Neuronal stem cell (in vitro differentiated cells): ENCODE measurements at places on chromosomes 12 and 14.

DNA sequence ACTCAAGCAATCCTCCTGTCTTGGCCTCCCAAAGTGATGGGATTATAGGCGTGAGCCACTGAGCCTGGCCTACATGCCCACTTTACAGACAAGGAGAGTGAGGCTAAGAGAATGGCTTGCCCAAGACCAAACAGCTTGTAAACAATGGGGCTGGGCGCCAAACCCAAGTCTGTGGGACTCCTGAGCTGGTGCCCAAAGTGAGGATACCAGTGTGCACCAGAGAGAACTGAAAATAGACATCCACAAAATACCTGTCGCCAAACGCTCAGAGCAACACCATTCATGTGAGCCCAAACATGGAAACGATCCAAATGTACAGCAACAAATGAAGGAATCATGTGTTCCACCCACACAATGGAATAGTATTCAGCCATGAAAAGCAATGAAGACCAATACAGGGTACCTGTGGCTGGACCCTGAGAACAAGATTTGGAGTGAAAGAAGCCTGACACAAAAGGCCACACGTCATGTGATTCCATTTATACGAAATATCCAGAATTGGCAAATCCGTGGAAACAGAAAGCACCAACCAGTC is 38.2 kb downstream of the CCNK start:
- H3K4me3 ChIP-seq, result no peak overlapping the region
- no peak for DNase-seq
- H3K4me1 ChIP-seq, result peaks cover 32% of the 10 kb centered on the region

DNA sequence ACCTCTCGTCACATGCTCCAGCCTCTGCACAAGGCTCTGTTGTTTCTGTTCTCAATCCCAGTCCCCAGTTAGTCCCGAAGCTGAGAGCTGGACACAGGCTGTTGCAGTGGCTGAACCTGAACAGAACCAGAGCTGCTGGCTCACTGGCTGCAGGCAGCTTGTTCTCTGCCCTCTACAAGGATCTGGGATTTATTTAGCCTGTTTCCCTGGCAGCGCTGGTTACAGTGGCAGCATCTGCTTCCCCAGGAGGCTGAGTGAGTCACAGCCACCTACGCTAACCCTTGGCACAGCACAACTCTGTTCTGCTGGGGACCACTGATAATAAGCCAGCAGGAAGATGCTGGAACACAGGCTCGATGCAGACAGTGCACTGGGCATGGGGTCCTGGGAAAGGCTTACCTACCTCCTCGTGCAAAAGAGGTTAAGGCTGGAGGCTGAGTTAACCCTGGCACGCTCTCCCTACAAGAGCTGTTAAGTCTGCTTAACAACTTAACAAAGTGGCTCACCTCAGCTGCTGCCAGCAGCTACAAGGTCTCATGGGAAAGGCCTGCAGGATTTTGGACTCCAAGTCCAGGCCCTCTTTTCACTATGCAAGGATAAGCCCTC is 299.6 kb downstream of the PCNX1 start:
- DNase-seq, result no peak
- no peak overlapping the region for H3K4me3 ChIP-seq
- no peaks in the 10 kb centered on the region for H3K36me3 ChIP-seq
- H3K27me3 ChIP-seq, result no peaks in the 10 kb centered on the region

GRCh38 chr12:27255806-27256205 is 11.7 kb downstream of the STK38L start:
- H3K4me3 ChIP-seq, result no peak overlapping the region
- DNase-seq, result no peak
- H3K36me3 ChIP-seq, result peaks cover 4% of the 10 kb centered on the region
- no peak overlapping the region for H3K27ac ChIP-seq

DNA sequence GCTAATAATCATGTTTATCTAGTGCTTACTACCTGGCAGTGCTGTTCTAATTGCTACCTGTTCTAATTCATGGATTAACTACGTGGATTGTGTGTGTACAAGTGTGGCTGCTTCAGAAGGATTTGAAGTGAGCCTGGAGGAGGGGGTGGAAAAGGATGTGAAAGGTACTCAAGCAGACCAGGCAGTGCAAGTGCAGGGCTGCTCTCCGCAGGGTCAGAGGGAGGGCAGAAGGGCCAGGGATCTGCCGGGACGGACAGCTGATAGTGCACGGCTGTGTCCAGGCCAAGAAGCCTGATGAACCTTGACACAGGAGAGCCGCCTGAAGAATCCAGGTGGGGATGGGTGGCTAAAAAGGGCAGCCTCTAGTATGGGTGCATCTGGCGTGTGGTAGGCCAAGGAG is 28.5 kb downstream of the PIWIL1 start:
- no peak for DNase-seq
- no peaks in the 10 kb centered on the region for H3K4me1 ChIP-seq
- no peaks in the 10 kb centered on the region for H3K36me3 ChIP-seq
- no peak overlapping the region for H3K27ac ChIP-seq
- H3K4me3 ChIP-seq, result no peak overlapping the region

DNA sequence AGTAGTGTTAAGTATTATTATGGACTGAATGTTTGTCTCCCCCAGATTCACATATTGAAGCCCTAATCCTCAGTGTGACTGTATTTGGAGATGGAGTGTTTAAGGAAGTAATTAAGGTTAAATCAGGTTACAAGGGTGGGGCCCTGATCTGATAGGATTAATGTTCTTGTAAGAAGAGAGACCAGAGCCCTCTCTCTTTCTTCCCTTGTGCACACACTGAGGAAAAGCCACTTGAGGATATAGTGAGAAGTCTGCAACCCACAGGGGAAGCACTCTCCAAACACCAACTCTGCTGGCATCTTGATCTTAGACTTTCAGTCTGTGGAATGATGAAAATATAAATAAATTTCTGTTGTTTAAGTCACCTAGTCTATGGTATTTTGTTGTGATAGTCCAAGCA is 2.2 kb upstream of the KLRG1 start:
- no peak overlapping the region for H3K27ac ChIP-seq
- no peaks in the 10 kb centered on the region for H3K36me3 ChIP-seq
- no peaks in the 10 kb centered on the region for H3K4me1 ChIP-seq
- no peaks in the 10 kb centered on the region for H3K27me3 ChIP-seq
- DNase-seq, result no peak

- H3K4me3 ChIP-seq, result no peak overlapping the region
- DNase-seq, result no peak
- peaks cover 5% of the 10 kb centered on the region for H3K27me3 ChIP-seq
- peaks cover 24% of the 10 kb centered on the region for H3K4me1 ChIP-seq
- peak overlapping the region; percentile 26 for H3K27ac ChIP-seq
These were observed 5.2 kb downstream of the IRF2BPL start for GRCh38 chr14:77023001-77023996.
